CD4-positive, alpha-beta memory T cell (primary cell): ENCODE measurements at places on chromosomes 4 and X.

GRCh38 chr4:4663028-4663427 is 121.2 kb upstream of the STX18 start:
- DNase-seq, result no peak

GRCh38 chr4:121720109-121720508 is 23.3 kb upstream of the ANXA5 start:
- no peak for DNase-seq

DNA sequence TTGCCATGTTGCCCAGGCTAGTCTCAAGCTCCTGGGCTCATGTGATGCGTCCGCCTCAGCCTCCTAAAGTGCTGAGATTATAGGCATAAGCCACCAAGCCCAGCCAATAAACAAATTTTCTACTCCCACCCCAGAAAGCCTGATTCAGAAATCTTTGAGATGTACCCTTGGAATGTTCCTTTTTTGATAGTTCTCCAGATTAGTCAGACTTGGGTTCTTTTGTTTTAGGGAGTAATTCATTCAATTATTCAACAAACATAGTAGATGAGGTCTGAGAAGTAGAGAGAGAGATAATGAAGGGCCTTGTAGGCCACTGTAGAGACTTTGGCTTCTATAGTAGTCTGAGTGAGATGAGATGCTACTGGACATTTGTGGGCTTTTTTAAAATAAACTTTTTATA is 27.8 kb downstream of the RP2 start:
- no peak for DNase-seq

GRCh38 chr4:70902577-70903290 is 565 bp downstream of the MOB1B start:
- no peak for DNase-seq

DNA sequence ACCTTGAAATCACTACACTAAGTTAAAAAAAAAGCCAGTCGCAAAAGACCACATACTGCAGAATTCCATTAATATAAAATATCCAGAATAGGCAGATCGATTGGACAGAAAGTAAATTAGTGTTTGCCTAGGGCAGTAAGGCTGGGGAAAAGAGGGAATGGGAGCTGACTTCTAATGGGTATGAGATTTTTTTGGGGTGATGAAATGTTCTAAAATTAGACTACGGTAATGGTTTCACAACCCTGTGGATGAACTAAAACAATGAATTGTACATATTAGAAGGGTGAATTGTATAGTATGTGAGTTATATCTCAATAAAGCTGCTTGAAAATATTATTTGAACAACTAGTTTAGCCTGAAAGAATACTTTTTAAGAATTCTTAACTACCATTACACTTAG is 6.7 kb upstream of the GPRIN3 start:
- DNase-seq, result no peak
